Activated CD4-positive, alpha-beta T cell treated with anti-CD3 and anti-CD28 coated beads, Interleukin-2, Interleukin-4, amounts not matched to agents 100 ng/mL and 50 ng/mL, durations not matched to agents 16 hours and 8 hours (primary cell): ENCODE measurements at places on chromosomes 12 and 14.

DNA sequence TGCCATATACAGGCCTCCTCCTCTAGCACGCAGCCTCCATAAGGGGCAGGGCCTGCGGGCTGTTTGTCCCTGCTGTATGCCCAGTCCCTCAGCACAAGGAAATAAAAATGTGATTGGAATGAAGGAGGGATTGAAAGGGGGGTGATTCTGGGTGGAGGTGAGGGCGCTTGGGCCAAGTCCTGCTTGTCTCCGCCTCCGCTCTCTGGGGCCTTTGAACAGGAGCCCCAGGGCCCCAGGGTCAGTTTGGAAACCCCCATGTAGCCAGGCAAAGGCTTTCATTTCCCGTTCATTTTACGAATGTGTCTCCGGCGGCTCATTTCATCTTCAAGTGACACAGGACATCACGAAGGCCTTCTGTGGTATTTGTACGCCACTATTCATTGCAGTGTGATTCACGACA is 4.5 kb upstream of the CACNA2D4 start:
- DNase-seq, result no peak

DNA sequence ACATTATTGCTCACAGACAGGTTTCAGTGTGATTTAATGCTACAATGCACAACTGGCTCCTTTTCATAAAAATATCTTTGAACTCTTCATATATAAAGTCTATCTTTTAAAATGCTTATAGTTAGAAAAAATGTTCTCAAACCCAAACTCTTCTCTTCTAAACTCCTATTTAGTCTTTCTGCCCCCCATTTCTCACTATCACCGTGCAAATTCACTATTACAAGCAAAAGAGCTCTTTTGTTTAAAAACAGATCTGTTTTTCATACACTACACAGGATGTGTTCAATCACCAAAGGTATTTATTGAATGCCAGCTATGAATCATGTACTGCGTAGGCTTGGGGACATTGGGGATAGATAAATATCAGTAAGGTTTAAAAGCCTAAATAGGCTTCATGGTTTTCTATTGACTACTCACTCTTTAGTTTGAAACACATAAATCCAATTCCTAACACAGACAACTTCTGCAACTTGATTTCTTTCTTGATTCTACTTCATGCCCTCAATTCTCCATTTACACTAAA is 692.3 kb downstream of the C12orf50 start:
- DNase-seq, result no peak

DNA sequence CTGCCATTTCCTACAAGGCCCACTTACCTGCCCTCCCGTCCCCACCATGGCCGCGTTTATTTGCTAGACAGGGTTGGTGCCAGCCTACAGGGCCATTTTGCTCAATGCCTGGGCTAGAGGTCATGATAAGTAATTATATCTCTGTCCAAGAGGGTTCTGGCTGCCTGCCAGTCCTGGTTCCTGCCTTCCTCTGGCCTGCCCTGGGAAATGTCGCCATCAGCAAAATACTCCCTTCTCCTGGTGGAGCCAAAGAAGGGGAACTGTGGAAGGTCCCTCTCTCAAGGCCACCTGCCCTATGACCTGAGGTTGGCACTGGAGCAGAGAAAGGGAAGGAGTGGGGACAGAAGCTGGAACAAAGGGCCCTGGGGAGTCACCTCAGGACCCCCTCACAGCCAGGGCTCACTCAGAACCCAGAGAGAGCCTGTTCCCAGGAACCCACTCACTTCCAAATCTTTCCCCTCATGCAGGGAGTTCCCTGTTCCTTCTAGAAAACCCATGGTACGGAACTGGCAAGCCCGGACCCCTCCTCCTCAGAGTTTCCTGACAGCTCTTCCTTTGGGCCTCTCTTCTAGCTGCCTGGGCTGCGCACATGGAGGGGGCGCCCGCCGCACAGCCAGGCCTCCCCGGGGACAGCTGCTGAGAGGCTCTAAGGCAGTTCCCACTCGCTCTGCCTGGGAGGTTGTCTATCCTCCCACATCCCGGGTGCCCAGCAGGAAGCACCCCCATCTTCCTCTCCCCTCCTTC is 280.5 kb downstream of the DPF3 start:
- DNase-seq, result no peak

DNA sequence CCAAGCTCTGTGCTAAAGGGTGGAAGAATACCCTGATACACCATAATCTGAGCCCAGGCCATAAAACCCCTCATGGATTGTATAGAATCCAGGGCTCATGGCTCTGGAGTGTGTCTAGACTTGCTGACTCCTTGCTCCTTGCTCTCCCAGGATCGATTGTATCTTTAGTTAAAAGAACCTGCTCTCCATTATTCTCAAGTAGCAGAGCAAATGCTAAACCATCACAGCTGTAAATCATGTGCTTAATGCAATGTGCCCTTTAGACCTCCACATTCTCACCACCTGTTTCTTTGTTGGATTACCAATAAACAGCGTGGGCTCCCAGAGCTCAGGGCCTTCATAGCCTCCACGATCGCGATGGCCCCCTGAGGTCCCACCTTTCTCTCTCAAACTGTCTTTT is 411.6 kb upstream of the FBXO33 start:
- no peak for DNase-seq

GRCh38 chr12:133106253-133106652 is 23.8 kb downstream of the ZNF891 start:
- no peak for DNase-seq

DNA sequence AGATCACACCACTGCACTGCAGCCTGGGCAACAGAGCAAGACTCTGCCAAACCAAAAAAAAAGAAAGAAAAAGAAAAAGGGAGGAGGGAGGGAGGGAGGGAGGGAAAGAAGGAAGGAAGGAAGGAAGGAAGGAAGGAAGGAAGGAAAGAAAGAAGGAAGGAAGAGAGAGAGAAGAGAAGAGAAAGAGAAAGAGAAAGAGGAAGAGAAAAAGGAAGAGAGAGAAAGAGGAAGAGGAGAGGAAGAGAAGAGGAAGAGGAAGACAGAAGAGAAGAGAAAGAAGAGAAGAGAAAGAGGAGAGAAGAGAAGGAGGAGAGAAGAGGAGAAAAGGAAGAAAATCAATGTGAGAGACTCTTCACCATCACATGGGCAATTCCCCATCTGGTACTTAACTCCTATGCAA is 57.6 kb upstream of the CRACR2A start:
- DNase-seq, result no peak

GRCh38 chr12:44674875-44675274 is 201.2 kb downstream of the NELL2 start:
- no peak for DNase-seq

DNA sequence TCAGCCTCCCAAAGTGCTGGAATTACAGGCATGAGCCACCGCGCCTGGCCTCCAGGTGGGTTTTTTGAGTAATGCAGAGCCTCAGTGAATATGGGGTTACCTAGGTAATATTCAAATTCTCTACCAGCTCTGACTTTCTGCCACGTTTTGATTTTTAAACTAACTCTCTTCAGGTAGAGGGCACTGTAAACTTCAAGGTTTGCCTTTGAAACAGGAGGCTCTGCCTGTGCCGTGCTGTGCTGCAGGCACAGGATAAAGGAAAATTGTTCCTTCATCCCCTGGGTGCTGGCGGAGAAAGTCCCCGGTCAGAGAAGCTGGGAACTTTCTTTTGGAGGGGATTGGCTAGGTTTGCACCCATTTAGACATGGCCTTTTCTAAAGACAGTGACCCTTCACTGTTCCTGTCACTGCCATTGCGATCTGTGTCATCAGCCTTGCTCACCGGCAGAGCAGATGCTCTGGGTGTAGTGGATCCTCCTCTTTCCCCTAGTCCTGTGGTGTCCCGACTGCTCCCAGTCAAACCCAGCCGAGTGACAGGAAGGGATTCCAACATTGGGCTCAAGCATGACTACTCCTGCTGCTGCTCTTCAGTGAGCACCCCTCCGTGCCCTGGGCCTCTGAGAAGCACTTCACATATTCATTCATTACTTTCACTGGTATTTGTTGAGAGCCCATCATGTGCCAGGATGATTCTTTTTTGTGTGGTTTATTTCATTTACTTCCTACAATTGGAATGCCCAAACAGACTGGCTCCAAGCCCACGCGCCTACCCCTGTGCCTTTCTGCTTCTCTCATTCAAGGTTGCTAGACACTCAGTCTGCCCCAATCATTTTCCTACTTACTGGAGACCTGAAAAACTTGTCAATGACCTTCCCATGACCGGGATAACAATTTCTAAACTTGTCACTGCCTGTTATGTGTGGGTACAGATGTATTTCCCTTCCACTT is 103.6 kb downstream of the TMEM30B start:
- DNase-seq, result no peak

- DNase-seq, result no peak
Measured at GRCh38 chr14:95495076-95495475, 21.4 kb downstream of the SYNE3 start.

DNA sequence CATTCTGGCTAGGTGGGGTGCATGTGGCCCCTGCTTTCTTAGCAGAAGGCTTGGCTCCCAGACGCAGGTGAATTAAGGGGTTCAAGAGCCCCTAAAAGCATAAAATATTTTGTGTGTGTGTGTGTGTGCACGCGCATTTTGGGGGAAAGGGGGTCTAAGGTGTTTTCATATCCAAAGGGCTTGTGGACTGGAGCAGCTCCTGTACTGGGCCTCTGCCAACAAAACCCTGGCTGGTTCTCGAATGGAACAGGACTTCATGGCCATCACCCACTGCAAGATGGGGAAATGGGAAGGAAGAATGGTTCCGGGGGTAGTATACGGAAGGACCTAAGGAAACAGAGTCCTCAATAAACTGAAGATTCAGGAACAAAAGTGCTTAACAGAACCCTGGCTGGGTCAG is 3.9 kb upstream of the ATN1 start:
- no peak for DNase-seq

DNA sequence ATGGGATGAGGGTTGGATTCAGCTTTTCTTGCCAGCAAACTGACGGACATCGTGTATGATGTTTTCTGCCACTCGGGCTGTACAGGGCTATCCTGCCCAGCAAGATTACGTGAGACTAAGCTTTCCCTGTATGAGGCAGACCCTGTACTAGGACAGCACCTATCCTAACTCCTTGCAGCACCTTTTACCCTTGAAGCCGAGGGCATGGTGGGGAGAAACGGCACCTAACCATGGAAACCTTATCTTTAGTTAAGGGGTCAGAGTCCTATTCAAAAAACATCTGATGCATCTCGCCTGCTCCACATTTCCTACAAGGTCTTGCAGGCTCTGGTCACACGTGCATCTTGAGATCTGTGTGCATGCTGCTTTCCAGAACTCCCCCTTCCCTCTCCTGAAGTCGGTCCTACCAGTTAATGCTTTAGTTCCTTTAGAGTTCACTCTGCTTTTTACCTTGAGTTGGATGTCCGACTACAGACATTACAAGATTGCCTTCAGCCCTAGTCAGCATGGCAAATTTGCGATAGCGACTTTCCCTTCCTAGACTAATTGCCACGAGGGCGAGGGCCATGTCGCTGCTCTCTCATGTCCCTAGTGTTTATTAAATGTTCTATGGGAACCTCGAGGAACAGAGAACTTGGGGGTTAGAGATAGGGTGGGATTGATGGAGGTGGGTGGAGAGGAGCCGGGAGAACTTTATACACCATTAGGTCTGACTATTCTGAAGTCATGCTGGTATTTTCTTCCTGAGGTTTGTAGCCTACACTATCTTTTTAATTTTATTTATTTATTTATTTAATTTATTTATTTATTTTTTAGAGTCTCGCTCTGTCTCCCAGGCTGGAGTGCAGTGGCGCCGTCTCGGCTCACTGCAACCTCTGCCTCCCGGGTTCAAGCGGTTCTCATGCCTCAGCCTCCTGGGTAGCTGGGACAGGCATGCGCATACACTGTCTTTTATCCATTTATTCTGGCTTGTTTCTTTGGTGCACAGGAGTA is 6.6 kb downstream of the RAN start:
- DNase-seq, result no peak

- no peak for DNase-seq
Measured at GRCh38 chr14:21476523-21476924, 235 bp downstream of the RAB2B start.
